ENCODE measurements at places on chromosomes 2 and 18.

DNA sequence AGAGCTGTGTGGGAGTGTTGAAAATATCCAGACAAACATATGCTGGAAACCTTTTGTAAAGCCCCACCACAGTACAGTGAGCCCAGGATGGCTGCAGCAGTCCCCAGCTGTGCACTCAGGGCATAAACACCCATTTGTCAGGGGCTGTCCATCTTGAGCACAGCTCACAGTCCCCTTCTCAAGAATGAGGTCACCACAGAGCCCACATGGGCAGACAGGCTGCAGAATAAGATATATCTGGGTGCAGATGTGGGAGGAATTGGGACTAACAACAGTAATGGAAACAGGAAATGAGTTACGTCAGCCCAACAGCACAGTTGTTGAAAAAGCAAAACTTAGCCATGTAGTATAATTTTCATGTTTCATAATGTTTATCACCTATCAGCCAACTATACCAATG lies 219.6 kb downstream of the ETAA1 start:
- no peak for DNase-seq

GRCh38 chr2:107258531-107259407 lies 372.8 kb upstream of the ST6GAL2 start:
- DNase-seq = no peak

GRCh38 chr2:3420076-3420768 lies 40.7 kb downstream of the TRAPPC12 start:
- DNase-seq = no peak

DNA sequence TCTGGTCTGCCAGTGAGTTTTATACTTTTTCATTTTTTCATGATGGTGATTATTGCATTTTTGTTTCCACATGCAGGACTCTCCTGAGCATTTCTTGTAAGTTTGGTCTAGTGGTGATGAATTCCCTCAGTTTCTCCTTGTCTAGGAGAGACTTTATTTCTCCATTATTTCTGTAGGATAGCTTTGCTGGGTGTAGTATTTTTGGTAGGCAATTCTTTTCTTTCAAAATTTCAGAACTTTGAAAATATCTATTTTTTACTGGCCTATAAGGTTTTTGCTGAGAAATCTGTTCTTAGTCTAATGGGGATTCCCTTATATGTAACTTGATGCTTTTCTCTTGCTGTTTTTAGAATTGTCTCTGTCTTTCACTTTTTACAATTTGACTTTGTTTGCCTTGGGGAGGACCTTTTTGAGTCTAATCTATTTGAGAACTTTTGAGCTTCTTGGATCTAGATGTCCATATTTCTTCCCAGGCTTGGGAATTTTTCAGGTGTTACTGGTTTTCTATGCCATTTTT lies 149.1 kb downstream of the UBR3 start:
- no peak for DNase-seq

DNA sequence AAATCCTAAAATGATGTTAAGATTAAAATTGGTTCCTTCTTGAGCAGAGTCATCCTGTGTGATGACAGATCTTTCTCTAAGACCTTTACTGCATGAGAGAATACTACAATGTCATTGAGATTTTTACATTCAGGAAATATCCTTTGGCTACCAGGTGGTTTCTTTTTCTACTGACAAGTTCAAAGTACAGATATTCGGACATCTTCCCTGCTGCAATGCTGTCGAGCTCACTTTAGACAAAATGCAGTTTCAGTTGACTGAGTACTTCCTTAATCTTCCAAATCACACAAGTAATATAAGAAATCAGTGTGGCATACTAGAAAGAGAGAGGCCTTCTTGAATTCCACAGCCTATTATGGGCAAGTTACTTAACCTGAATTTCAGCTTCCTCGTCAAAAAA lies 207.9 kb upstream of the ACVR2A start:
- no peak for DNase-seq

GRCh38 chr2:118580651-118581050 lies 266.8 kb downstream of the EN1 start:
- DNase-seq = no peak

DNA sequence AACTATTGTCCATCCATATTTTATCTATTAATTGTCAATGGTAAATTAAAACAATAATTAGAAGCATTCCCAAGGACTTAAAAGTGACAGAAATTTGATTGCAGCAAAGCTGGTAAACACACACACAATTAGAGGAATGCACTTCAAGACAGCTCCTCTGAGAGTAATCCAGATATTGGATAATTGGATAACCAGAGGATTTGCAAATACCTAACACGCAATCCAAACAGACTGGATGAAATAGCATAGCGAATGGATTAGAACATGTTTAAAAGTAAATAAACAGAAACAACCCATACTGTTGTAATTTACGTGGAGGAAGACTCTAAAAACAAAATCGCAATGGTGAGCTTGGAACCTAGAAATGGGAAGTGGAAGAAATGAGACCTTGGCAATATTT lies 239.8 kb downstream of the METTL4 start:
- DNase-seq = no peak

- no peak for DNase-seq
These were observed 1.9 kb upstream of the CRACDL start for GRCh38 chr2:98937906-98938305.

DNA sequence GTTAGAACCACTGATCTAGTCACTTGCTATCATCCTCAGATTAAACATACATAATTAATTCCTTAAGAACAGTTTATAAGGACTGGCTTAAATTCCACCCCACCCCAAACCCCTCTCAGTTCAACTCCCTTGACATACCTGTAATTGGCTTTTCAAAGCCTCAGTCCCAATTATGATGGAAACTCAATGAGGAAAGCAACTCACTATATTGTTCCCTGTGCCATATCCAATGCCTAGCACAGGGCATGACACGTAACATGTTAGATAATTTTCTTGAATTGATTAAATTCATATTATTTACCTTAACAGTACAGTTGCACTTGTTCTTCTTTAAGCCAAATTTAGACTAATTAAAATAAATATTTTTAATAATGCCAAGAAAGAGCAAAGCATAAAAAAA lies 465.1 kb upstream of the CHAC2 start:
- no peak for DNase-seq

DNA sequence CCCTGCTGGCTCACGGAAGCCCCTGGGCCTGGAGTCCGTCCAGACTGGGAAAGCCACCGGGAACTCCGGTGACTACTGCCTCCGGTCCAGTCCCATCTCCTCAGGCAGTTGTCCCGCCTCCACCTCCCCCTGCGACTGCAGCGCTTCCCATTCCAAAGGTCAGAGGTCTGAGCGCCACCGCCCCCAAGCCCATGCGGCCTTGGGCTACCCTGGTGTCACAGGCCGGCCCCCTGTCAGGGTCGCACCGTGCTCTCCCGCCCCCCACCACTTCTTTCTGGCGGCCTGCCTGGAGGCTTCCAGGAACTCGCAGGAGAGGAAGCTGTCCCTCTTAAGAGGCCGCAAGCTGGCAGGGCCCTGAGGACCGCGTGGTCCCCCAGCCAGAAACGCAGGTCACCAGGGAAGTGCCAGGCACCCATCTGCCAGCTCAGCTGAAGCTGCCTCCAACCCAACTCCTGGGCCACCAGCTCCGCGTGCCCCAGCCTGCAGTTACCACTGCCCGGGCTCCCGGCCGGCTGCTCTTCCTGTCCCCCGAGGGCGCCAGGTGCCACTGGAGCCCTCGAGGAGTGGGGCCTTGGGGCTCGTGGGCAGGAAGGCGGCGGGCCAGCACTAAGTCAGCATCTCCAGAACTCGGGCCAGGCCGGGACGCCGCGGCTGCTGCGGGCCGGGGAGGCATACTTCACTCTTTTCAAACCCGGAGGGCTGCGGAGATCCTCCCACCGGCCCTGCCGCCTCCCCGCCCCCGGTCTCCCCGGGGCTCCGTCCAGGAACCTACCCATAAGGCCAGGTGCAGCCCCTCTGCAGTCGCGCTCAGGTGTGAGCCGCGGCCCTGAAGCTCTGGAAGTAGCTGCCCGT lies 83.3 kb upstream of the POMC start:
- DNase-seq = no peak

DNA sequence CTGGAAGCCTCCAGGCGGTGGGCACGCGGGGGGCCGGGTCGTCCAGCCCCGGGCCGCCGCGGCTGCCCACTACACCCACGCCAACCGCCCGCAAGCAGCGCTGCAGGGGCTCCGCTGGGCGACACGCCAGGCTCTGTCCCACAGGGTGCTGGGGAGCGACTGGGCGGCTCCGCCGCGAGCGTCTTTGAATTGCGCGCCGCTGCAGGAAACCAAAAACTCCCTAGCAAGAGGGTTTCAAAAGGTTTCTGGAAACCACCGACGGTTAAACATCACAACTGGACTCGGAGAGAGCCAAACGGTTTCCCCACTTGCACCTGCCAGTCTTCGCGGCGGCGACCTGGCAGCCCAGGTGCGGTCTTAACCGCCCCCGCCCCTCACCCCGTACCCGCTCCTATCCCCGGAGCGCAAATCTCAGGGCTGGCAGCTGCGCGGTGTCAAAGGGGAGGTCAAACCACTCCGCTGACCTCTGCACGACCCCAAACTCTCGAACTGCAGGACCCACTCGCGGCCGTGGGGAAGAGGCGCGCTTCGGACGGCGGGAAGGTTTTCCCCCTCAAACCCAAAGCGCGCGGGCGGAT lies 1.0 kb downstream of the CXCR4 start:
- DNase-seq = no peak

GRCh38 chr2:56410140-56410539 lies 226.3 kb downstream of the CCDC85A start:
- DNase-seq = no peak

DNA sequence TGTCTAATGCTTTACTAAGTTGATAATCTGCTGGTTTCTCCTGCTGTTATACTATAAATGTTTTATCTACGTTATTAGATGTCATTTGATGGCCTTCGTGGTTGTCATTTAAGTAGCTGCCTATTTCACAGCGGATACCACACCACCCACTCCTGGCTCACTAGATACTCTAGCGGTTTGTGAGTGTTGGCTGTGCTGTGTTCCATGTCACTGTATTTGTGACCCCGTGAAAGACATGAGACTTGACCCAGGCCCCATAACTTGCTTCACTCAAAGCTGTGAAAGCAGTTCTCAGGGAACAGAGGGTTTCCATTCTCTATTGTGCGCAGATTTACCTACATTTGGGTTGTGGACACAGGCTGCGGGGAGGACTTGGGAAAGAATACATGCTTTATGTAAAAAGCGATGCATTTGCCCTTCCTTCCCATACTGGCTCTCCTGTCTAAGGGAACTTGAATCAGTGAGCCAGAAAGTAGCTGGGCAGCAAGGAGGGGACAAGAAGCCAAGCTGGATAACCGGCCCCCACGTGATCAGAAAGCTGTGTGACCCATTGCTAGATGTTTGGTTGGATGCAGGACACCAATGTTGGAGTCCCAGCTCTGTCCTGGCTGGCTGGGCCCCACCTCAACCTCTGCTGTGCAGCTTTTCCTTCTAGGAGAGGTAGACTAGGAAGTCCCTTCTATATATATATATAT lies 52.2 kb downstream of the PLB1 start:
- no peak for DNase-seq

DNA sequence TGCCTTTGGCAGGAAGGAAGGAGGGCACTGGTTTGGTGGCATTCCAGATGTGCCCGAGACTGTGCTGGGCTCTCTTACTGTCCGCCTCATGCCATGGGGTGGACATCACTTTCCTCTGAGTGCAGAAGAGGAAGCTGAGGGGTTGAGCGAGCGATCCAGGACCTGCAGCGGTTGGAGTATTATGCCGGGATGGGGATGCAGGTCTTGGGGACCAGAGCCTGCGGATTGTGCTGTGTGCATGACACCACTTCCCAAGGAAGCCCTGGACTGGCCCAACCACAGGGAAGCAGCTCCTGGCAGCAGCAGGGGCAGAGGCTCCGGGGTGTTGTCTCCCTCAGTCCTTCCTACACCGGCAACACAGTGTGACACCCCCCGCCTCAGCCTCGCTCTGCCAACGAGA lies 44.5 kb downstream of the ATP6V1C2 start:
- DNase-seq = no peak

DNA sequence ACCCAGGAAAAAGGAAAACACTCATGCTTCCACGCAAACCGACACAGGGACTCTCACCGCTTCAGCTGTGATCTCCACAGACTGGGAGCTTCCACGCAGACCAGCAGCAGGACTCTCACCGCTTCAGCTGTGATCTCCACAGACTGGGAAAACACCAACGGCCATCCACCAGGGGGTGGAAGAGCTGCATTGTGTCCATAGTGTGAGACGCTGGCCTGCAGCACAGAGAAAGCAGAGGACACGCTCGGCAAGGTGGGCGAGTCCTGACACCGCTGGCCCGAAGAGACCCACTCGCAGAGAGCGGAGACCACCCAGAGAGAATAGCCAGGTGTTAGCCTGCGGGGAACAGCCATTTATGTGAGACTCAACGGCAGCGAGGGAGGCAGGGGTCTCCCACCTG lies 42.5 kb upstream of the NFATC1 start:
- DNase-seq = no peak

DNA sequence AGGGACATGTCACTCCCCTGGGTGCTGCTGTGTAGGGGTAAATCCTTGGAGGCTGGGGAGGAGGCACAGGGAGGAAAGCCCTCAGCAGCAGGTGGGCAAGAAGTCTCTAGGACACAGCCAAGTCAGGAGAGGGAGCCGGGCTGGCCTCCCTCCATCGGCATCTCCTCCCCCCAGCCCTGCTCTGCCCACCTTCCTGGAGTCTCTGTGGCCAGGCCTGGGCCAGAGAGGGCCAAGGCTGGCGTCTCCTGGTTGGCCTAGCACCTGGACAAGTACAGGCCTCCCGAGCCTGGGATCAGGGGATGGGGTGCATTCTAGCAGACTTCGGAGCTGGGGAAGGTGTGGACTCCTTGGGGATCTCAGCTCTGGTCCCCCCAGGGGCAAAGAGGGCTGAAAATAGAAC lies 1.8 kb downstream of the SPEG start:
- no peak for DNase-seq

- DNase-seq = no peak
These were observed 391.2 kb downstream of the STK39 start for GRCh38 chr2:167856190-167856589.

GRCh38 chr18:46591783-46592391 lies 65.1 kb downstream of the LOXHD1 start:
- no peak for DNase-seq

DNA sequence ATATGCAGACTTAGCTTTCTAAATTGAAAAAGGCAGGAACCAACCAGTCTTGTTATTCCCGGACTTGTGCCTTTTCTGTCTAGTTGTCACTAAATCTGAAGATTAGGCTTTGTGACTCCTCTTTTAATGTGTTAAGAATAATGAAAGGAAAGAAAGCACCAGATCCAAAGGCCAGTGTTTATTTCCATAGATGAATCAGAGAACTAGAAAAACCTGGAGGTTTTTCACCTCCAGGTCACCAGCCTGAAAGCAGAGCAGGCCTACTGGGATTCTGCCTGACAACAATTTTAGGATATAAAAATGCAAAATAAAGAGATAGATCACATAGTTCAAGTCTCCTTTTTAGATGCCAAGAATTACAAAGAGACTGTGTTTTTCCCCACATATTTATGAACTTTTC lies 160.4 kb downstream of the GULP1 start:
- no peak for DNase-seq

GRCh38 chr2:71604726-71605120 lies 151.4 kb downstream of the DYSF start:
- DNase-seq = no peak

DNA sequence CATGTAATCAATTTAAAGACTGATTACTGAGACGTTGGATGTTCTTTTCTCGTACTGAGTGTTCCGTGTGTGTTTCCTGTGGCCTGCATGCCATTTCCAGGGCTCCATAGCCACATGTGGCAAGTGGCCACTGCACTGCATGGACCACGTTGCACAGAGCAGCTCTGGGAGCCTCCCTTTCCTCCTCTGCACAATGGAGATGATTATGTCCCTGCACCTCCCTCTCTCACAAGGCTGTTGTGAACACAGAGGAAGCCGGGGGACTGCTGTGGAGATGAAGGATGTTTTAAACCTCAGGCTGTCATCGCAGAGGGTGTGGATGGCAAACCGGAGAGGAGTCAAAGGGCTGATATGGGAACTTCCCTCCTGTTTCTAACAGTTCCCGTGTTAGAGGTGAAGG lies 87.7 kb downstream of the TGOLN2 start:
- no peak for DNase-seq

All from T1000 (cell line).